ENCODE measurements at places on chromosomes 2 and 18.

- no peak for DNase-seq
These were observed 120.3 kb downstream of the ACOXL start for GRCh38 chr2:110852541-110853263.

DNA sequence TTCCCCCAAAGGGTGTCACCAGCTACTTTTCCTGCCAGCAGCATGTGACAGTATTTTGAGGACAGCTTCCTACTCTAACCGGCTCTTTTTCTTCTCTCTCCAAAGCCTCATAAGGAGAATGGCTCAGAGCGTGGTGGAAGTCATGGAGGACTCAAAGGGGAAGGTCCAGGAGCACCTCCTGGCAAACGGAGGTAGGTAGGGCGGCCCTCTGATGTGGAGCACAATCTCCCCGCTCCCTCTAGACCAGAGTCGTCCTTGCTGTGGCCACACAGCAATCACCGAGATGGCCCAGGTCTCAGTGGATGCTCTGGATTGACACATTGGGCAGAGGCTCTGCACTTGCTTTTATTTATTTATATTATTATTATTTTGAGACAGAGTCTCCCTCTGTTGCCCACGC is 32.4 kb downstream of the ATP6V1C2 start:
- DNase-seq: no peak

DNA sequence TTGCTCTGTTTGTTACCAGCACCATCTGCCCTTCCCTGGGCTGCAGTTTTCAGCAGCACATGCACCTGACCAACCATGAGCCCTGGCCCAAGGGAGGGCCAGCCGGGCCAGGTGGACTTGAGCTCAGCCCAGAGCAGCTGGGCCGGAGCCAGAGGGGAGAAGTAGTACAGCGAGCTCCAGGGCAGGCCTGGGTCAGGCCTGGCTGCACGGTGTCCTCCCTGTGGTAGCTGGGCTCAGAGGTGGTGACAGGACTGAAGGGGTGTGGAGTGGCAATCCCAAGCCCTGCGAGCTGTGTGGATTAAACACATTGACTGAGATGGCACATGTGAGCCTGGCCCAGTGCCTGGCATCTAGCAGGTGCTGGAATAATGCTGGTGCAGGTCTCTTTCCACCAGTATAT is 222.2 kb downstream of the GLI2 start:
- DNase-seq: no peak

DNA sequence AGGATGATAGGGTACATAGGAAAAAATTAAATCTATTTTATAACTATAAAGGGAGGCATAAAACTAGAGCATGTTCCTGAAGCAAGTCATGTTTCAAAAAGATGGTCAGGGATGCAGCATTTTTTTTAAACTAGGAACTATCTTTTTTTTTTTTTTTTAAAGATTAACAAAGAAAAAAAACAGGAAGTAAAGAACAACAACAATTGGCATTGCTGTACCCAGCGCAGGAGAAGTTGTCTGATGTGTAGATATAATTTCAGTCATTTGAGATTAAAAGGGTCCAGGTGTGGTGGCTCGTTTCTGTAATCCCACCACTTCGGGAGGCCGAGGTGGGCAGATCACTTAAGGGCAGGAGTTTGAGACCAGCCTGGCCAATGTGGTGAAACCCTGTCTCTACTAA is 41.5 kb downstream of the PMAIP1 start:
- no peak for DNase-seq

GRCh38 chr2:199997296-199997695 is 41.9 kb downstream of the MAIP1 start:
- DNase-seq: no peak

- no peak for DNase-seq
These were observed 16.4 kb upstream of the NFATC1 start for GRCh38 chr18:79379251-79379905.

DNA sequence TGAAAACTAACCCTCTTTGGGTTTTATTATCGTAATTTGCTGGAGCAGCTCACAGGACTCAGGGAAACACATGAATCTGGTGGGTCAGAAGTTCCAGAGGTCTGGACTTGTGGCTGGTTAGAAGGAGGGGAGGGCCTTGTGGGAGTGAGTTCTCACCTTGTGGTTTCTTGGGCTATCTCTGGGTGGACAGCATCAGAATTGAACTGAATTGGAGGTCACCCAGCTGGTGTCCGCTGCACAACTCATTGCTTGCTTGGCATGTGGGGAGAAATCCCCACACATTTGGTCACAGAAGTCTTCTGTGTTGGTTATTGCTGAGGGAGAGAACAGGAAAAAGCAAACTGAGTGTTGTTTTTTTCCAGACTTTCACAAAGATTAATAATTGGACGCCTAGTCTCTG is 27.5 kb downstream of the ZNF892 start:
- no peak for DNase-seq

DNA sequence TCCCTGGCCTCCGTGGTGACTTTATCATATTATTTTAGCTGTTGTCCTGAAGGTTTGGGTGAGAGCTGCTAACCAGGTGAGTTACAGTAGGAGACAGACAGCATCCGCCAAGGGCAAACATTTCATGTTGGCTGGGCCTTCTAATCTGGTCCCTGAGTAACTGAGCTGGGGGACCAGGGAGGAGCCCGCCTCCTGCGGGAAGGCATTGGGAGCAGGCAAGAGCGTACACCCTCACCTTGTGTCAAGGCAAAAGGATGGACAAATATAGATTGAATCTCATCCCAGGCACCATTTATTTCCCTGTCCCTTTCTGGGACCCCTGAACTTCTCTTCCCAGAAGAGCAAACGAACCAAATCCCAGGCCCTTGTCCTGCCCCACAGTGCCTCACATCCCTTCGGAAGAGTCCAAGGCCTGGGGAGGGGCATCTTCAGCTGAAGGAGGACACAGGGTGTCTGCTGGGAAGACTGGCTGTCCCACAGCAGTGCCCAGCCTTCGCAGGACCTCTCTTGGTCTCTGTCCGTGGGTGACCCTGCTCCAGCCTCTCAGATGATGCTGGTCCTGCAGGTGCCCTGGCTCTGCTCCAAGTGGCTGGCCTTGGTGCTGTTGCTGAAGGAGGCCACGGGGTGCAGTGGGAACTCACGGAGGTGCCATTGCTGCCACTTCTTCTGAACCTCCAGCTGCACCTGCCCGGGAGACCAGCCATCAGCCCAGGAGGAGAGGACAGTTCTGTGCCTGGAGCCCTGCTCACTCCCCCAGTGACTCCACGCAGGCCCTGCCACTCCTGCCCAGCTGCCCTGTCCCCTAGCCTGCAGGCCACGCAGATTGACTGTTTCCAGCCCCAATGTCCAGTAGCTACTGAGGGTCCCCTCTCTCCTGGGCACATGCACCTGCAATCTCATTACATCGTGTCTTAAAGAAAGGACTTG is 8.2 kb downstream of the TMEM37 start:
- no peak for DNase-seq

DNA sequence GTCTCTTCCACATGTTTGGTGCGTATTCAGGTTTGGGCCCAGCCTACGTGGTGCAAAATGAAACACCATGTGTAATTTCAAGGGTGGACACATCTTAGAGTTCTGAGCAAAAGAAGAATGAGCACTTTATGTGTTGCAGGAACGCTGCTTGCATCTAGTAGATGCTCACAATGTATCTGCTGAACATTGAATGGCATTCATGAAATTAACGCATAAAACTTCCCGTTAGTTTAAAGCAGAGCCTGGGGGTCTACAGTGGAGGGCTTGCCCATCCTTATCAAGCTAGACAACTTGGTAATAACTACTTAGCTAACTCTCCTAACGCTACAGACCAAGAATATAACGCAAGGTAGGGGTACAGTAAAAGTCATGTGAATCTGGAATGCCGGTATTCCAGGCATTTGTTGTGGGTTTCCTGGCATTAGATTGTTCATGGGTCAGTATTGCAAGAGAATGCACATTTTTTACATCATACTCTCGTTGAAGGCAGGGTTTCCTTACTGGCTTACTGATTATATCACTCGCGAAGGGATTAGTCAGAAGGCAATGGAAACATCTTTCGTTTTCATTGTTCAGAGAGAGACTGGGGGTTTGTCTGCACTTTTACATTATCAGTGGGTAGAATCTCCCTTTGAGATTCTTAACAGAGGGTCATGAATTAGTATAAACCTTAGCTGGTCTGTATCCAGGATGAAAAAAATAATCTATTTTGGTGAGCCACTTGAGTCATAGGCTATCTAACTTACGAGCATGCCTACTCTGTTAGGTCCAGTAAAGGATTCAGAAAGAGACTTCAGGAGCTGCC is 229.5 kb upstream of the EPAS1 start:
- no peak for DNase-seq

DNA sequence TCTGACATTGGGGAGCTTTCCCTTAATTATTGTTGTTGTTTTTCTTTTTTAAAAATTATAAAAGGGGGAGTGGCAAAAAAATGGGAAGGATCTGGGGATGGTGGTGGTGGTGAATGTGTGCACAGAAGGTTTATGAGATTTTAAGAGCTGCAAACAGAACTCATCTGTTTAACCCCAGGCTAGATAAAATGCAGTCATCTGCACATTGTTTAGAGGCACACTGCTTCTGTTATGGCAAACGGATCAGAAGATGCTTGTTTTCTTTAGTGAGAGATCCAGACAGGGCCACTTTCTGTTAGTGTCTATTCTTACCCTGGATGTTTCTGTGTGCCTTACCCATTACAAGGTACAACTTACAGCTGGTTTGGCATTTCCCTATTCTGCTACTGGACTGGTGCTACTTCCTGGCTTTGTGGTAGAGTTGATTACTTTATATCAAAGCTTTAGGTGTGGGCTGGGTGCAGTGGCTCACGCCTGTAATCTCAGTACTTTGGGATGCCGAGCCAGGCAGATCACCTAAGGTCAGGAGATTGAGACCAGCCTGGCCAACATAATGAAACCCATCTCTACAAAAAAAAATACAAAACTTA is 68.2 kb upstream of the NRP2 start:
- DNase-seq: no peak

- peak; percentile 66 for DNase-seq
These were observed 37.9 kb downstream of the CCDC150 start for GRCh38 chr2:196677404-196677803.

DNA sequence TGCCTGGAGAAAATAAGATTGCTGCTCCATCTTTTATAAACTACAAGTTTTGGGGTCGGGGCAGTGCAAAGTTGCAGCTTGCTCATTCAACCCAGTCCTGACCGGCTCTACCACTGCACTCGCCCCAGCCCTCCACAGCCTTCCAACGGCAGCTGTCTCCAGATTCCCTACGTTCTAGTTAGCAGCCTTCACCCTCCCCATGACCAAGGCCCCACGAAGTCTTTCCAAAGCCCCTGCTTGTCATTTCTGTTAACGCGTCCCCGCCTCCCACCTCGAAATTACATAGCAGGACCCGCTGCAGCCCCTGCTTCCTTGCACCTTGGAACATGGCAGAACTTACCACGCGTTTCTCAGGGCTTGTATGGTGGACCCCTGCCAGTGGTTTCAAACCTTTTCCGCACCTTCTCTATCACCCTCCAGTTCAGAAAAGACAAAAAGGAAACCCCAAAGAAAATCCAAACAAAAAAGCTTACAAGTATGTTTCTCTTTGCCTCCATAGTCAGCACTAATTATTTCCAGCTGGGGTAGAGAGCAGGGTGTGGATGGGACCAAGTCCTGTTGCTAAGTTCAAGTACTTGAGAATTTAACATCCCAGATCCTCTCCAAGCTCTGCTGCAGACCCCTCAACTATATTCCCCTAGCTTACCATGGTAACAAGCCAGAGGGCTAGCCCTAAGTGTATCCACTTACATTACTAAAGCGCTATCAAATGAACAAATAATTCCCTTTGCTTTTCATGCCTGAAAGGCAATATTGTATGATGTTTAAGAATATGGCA is 161.5 kb downstream of the TGIF1 start:
- DNase-seq: no peak

DNA sequence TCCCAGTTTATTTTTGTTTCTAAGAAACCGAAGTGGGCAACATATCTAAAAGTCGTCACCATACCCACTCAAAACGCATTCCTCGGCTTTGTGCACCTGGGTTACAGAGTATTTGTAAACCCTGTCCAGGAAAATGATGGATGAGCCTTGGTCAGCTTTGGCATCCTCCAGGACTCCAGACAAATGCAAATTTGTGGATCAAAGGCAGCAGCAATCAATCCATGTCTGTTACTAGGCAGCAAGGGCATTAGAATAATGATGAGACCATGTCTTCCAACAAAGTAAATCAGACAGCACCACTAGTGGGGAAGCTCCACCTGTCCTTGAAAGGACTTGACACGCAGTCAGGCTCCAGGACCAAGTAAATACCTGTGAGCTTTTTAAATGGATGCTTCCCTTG is 672.6 kb upstream of the GYPC start:
- no peak for DNase-seq

GRCh38 chr2:231810905-231811304 is 24.7 kb downstream of the COPS7B start:
- no peak for DNase-seq

GRCh38 chr2:228039752-228040534 is 141.5 kb downstream of the SPHKAP start:
- DNase-seq: no peak

DNA sequence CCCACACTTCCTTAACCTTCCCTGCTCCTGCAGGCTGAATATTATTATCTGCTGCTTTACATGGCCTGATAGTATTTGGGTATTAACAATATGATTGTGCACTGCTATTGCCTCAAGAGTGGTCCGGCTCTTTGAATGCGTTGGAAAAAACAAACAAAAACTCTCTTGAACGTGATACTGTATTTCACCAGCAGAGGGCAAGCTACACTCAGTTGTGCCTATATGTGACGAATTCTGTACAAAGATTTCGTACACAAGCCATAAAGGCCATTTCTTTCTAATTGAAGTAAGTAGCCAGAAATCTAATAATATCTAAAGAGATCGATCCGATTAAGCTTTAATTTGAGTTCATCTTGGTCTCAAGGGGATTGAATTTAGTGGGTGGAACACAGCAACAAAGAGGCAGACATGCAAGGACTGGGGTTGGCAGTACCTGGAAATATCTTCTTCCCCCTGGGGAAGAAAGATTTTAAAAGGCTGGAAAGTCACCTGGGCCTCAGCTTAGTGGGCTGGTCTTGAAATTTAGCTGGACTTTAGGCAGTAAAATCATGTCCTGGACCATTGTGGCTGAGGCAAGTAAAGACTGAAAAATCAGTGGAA is 49.3 kb upstream of the RAB6D start:
- DNase-seq: no peak

DNA sequence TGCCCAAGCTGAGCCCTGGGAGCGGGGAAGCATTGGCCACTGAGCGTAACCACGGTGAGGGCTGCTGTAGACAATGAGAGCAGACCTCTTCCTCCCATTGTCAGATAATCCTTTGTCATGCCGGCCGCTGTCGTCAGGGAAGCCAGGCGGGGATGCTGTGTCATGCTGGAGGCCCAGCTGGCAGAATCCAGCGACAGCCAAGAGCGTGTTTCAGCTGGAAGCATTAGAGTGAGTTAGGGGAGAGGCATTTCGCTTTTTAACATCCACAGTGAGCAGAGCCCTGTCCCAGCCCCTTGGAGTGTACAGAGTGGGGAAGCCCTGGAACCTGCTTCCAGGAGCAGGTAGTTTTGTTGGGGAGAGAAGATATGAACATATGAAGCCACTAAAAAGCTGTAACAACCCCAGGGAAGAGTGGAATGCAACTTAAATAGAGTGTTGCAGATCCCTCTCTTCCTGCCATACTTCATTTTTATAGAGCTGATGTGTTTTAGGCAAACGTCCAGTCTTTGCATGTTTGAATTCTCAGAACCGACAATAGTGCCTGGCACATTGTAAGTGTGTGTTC is 7.0 kb downstream of the CTIF start:
- no peak for DNase-seq

GRCh38 chr2:109218087-109218791 is 89.2 kb downstream of the SH3RF3 start:
- DNase-seq: no peak

GRCh38 chr2:157443090-157443489 is 799 bp downstream of the CYTIP start:
- no peak for DNase-seq

- DNase-seq: no peak
These were observed 33.4 kb downstream of the ARHGAP25 start for GRCh38 chr2:68767996-68768395.
